H4 (cell line): ENCODE measurements at places on chromosomes 11 and 22. TPM values are rescaled to one million over a fixed set of nuclear protein-coding genes. Genes with fewer than 3 reads are reported as not detected.

The TSPAN32 gene
- 0.81 and 4.0 TPM in 2 replicates for total RNA-seq

The MRGPRF gene
- not detected in 2 replicates for total RNA-seq

The PIH1D2 gene
- total RNA-seq = 1.4 and 2.1 TPM in 2 replicates

The APOA5 gene
- total RNA-seq = not detected in 2 replicates

The HEPHL1 gene
- total RNA-seq = not detected in 2 replicates

The F2 gene
- 0.23 TPM in 1 of 2 replicates, not detected in the other for total RNA-seq

DNA sequence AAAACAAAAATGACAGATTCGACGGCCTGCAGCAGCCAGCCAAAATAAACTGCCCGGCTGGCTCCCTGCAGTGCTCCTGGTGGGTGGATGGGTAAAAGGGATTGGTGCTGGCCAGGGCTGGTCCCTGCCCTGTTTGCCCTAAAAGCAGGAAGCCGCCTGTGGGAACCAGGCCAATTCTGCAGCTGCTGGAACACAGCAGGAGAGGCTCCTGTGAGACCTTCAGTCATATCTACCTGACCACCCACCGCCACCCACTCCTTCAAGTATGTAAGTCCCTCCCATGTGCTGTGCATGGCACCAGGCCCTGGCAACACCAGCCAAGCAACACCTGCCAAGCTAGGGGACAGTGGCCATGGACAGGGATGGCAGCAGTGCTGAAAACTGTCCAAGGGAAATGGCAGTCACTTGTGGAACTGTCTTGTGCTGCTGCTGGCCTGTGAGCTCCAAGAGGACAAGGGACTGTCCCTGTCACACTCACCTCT is 48.7 kb upstream of the ARFGAP3 start:
- no peak for DNase-seq

GRCh38 chr11:12246989-12247388 is 130.4 kb upstream of the PARVA start:
- DNase-seq = no peak

- DNase-seq = no peak
Observed at GRCh38 chr11:15772981-15773380, 583.4 kb downstream of the SOX6 start.

DNA sequence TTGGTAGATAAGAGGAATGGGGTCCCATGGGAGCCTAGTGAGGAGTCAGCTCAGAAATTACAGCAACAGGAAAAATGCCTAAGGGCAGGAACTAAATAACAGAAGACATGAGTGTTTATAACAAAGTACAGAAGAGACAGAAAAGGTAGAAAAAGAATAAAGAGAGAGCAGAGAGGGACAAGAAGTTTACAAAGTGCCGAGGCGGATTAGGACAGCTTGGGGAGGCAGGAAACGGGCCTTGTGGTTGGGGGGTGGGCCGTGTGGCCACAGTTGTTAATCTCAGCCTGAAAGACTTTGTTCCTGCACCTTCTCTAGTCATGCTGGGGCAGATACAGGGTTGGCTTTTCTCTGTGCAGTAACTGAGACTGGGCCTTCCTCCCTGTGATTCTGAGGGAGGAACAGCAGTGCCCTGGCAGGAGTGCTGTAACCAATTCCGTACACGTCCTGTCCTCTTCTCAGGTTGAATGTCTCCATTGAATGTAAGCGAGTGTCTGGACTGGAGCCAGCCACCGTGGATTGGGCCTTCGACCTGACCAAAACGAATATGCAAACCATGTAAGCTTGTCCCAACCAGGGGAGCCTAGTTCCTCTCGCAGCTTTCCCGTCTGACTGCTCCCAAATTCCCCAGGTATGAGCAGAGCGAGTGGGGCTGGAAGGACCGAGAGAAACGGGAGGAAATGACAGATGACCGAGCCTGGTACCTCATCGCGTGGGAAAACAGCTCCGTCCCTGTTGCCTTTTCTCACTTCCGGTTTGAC is 13.2 kb downstream of the NAA40 start:
- DNase-seq = no peak

GRCh38 chr22:25404556-25404927 is 159.9 kb upstream of the GRK3 start:
- no peak for DNase-seq

DNA sequence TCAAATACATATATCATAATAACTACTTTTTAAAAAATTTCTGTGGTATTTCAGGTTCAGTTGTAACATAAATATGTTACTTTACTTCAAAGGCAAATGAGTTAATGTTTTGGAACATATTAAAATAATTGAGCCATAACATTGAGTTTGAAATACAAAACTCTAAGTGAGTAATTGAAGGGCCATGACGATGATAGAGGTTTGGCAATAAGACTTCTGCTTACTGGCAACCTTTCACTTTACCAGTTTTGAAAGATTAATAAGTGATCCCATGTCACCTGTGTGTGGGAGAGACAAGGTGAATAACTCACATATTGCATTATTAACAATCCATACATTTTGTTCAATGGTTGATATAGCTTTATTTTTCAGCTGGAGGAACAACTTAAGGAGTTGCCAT is 144.4 kb downstream of the GRIA4 start:
- no peak for DNase-seq

DNA sequence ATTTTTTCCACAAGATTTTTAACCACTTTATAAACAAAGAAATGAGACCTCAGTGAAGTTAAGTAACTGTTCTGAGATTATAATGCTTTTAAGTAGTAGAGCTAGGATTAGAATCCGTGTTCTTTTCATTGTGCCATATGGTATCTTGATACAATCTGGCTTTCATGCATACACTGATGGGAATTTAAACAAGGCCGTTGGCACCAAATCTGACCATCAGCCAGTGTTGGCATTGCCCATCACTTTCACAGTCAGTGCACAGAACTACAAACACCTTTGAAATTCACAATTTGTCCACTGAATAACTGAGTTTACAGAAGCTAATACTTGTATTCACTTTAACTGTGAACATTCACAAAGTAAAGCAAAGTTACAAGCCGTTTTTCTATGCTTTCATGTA is 1228.0 kb downstream of the TBC1D22A start:
- no peak for DNase-seq

GRCh38 chr11:72623052-72623451 is 51.2 kb downstream of the PDE2A start:
- DNase-seq = no peak

DNA sequence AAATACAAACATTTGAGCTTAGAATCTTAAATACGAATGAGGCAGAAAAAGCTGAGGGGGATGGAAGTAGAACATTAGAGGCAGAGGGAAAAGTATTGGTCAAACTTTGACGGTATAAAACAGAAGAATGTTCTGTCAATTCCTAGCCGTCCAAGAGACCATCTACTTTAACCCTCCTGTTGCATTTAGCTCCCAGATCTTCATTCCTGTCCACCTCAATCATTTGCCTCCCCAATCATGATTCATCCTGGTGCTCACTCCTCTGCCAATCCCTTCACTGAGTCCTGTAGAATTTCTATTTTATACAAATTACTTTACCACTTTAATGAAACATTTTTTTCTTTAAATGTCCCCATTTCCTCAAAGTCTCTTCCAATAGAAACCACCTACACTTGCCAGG is 28.2 kb downstream of the C2CD3 start:
- no peak for DNase-seq

GRCh38 chr11:17266781-17267180 is 9.8 kb upstream of the NUCB2 start:
- no peak for DNase-seq

GRCh38 chr22:42364604-42365110 is 67.5 kb downstream of the NFAM1 start:
- DNase-seq = no peak

DNA sequence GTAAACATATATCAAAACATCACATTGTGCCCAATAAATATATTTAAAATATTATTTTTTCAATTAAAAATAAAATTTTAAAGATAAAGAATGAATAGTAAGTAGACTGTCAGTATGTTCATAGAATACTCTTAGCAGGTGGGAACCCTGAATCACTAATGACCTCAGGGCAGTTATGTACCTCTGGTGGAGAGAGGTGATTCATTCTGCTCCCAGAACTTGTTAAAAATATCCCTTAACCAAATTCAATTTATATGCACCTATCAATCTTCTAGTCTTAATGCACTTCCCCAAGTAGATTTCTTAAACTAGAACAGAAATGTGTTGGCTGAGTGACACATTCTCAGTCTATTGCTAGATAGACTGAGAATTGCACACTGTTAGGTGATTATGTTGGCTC is 183.9 kb upstream of the SYN3 start:
- no peak for DNase-seq

GRCh38 chr22:19832476-19833108 is 22.1 kb downstream of the GNB1L start:
- DNase-seq = no peak

DNA sequence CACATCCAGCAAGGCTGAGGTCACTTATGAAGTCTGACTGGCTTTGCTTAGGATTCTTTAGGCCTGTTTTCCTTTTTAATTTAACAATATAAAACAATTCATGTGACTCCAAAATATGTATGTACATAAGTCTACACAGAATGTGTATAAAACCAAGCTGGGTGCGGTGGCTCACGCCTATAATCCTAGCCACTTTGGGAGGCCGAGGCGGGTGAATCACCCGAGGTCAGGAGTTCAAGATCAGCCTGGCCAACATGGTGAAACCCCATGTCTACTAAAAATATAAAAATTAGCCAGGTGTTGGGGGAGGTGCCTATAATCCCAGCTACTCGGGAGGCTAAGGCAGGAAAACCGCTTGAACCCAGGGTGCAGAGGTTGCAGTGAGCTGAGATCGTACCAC is 83.1 kb downstream of the SHANK2 start:
- no peak for DNase-seq
